Hepatocyte (in vitro differentiated cells): ENCODE measurements at places on chromosomes 5 and 9.

- H3K36me3 ChIP-seq, result no peaks in the 10 kb centered on the region
- DNase-seq, result no peak
- no peaks in the 10 kb centered on the region for H3K27me3 ChIP-seq
- no peaks in the 10 kb centered on the region for H3K4me1 ChIP-seq
Measured at GRCh38 chr5:2251751-2252150, 369.0 kb upstream of the IRX4 start.

DNA sequence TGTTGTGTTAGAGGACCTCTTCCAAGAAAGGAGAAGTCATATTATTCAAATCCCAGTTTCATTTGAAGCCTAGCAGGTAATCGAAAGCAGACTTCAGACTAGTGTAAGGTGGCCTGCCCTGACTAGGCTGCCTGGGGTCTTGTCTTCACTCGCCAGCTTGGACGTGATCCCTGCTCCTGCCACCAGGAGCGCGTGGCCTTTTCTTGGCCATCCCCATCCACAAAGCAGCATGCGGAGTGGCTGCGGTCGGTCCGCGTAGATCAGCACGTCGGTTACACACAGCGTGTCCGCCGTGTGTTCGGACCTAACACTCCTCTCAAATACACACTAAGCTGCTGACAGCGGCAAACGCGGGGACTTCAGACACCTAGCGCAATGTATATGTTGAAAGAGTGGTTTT is 37.3 kb downstream of the CFAP77 start:
- DNase-seq, result no peak
- H3K4me1 ChIP-seq, result no peaks in the 10 kb centered on the region
- H3K4me3 ChIP-seq, result no peak overlapping the region
- no peaks in the 10 kb centered on the region for H3K36me3 ChIP-seq
- H3K27ac ChIP-seq, result no peak overlapping the region

GRCh38 chr5:179599100-179599499 is 24.4 kb downstream of the HNRNPH1 start:
- no peak overlapping the region for H3K4me3 ChIP-seq
- no peaks in the 10 kb centered on the region for H3K4me1 ChIP-seq
- no peak for DNase-seq
- H3K27ac ChIP-seq, result no peak overlapping the region

- no peak for DNase-seq
- no peak overlapping the region for H3K27ac ChIP-seq
- no peaks in the 10 kb centered on the region for H3K36me3 ChIP-seq
Measured at GRCh38 chr5:6676702-6677101, 36.5 kb upstream of the TENT4A start.

DNA sequence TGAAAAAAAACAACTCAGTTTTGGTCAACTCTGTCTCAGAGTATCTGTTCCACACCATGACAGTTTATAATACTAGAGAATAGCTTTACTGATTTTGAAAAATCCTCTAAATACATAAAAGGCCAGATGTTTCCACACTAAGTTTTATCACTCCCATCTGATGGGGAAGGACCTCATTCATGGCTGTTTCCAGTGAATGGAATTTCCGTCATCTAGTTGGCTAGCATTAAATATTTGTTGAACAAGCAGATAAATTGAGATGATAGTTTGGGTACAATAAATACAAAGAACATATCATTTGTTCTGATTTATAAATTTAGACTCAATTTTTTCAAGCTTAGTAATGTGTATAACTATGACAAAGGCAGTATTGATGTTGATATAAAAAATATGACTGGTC is 408.5 kb downstream of the PTPRD start:
- H3K36me3 ChIP-seq, result no peaks in the 10 kb centered on the region
- no peak for DNase-seq
- H3K4me3 ChIP-seq, result no peak overlapping the region
- peaks cover 4% of the 10 kb centered on the region for H3K27me3 ChIP-seq
- no peaks in the 10 kb centered on the region for H3K4me1 ChIP-seq
- H3K27ac ChIP-seq, result no peak overlapping the region

DNA sequence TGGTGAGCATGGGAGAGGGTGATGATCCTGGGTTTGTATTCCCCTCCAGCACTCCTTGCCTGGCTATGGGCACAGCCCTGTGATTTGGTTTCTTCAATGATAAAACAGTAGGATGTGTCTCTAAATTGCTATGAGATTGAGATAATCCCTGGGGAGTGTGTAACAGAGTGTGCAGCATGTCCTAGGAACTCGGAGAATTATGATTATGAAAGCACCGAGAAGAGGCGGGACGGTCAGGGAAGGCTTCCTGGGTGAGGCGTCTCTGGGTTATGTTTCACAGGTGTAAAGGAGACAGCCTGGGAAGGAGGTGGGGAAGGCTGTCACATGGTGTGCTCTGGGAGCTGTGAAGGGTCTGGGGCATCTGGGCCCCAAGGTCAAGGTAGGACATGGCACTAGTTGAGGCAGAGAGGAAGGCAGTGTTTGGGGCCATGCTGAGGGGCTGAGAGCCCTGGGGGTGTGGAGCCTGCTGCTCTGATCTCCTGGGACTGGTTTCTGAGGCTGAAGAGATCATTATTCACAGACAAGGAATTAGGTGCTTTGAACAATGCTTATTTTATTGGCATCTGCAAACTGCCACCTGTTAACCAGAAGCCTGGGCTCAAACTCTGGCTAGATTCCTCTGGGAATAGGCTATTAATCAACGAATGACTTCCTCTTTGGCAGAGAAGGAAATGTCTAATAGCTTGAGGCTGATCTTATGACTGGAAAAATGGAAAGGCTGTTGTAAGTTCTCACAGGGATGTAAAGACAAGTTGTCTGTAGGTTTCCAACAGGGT is 73.8 kb upstream of the IL12B start:
- H3K36me3 ChIP-seq, result no peaks in the 10 kb centered on the region
- no peak for DNase-seq
- H3K27me3 ChIP-seq, result no peaks in the 10 kb centered on the region

- no peaks in the 10 kb centered on the region for H3K27me3 ChIP-seq
- peaks cover 11% of the 10 kb centered on the region for H3K4me1 ChIP-seq
Measured at GRCh38 chr9:114894206-114894605, 36.2 kb downstream of the TNFSF8 start.

DNA sequence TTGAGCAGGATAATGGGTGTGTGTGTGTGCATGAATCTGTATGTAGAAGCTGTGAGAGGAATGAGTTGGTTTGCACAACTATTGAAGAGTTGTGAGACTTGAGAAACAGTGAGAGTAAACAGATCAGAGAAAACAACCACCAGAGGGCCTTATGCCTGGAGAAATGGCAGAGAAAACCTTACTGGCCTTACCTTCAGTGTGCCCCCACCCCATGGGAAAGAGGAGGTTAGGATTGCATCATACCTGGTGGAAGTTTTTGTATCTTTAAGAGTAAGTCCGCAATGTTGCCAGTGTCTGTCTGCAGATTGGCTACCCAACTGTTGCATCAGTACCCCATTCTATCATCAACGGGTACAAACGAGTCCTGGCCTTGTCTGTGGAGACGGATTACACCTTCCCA is 1909.4 kb upstream of the WWC1 start:
- H3K36me3 ChIP-seq, result no peaks in the 10 kb centered on the region
- H3K27me3 ChIP-seq, result no peaks in the 10 kb centered on the region
- DNase-seq, result no peak
- no peak overlapping the region for H3K27ac ChIP-seq

DNA sequence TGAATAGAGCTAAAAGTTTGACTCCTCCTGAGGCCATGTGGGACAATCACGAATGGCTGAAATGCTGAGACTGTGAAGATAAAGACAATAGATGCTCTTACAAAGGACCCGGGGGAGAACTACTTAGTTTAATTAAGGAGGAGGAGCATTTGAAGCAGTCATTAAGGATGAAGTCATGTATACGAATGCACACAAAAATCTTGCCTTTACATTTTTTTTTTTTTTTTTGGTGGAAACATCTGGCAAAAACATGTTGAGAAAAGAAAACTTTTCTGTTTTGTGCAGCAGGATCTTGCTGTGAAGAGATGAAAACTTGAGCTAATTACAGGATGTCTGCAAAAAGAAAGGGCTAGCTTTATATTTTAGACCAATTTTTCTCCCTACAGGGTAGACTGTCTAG is 42.3 kb upstream of the NR3C1 start:
- H3K36me3 ChIP-seq, result no peaks in the 10 kb centered on the region
- DNase-seq, result no peak
- H3K4me1 ChIP-seq, result no peaks in the 10 kb centered on the region

GRCh38 chr9:90538566-90538965 is 104.1 kb downstream of the DIRAS2 start:
- no peaks in the 10 kb centered on the region for H3K36me3 ChIP-seq
- no peak overlapping the region for H3K4me3 ChIP-seq
- no peaks in the 10 kb centered on the region for H3K4me1 ChIP-seq

DNA sequence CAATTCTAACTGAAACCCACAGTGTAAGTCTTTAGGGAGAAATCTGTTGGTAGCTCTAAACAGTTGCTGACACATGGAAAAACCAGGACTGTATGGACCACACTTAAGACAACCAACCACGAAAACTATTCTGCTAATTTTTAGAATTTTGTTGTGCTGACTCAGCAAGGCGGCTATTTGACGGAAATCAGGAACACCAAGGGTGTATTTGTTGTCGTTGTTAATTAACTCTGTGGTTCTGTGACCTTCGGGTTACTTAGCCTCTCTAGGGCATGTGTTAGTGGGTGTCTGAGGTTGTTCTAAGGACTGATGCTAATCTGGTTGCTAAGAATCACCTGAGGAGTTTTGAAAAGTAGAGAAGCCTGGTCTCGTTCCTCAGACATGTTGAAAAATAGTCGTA is 79.2 kb downstream of the ATP10B start:
- H3K27ac ChIP-seq, result no peak overlapping the region
- H3K4me3 ChIP-seq, result no peak overlapping the region
- no peaks in the 10 kb centered on the region for H3K27me3 ChIP-seq
- DNase-seq, result no peak

DNA sequence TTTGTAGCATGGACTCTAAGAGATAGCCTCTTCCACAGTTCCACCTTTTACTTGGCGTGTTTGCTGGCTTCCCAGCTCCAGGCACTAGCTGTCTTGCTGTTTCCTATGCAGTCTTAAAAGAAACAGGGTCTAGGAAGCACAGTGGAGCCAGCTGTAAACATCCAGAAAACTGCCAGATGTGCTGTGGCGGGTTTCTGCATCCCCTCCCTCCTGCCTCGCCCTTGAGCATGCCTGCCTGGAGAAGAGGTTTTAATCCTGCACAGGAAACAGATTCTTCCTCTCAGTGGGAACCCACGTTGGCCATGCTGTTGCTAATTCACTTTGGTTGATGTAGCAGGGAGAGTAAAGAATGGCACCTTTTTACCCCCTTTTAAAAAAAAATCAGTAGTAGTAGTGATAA is 121.3 kb downstream of the RPS23 start:
- no peak overlapping the region for H3K27ac ChIP-seq
- H3K27me3 ChIP-seq, result no peaks in the 10 kb centered on the region

GRCh38 chr5:137794863-137795262 is 40.7 kb upstream of the HNRNPA0 start:
- peaks cover 3% of the 10 kb centered on the region for H3K4me1 ChIP-seq
- H3K27ac ChIP-seq, result no peak overlapping the region
- no peak for DNase-seq
- no peaks in the 10 kb centered on the region for H3K27me3 ChIP-seq
- no peak overlapping the region for H3K4me3 ChIP-seq

DNA sequence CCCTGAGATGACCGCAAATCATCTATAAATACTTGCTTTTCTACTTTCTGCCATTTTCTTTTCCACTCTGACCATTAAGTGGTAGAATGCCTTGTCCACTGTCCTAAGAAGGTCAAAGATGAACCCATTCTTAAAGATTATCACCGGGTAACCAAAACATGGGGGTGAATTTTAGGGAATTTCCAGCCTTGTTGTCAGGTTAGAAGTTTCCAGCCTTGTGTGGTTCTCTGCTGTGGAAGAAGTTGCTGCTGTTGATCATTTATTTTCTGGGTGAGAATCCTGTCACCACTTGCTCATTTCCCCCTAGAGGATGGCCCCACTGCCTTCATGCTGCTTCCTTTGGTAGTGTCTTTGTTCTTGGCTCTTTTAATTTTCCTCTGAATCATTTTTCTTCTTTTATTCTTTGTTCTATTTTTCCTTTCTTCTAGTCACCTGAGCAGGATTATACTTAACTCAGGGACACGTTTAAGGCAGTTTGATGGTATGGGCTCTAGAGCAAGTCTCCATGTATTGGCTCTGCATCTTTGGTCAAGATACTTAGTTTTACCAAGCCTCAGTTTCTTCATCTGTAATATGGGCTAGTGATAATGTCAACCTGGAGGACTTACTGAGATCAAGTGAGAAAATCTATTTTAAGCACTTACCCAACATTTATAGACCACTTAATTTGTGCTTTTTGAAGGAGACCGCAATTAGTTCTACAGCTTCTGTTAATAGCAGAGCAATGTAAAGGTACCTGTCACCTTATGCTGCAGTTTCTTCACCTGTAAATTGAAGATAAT is 266.2 kb downstream of the ARHGAP26 start:
- no peaks in the 10 kb centered on the region for H3K27me3 ChIP-seq
- H3K36me3 ChIP-seq, result no peaks in the 10 kb centered on the region
- no peak for DNase-seq
- no peak overlapping the region for H3K4me3 ChIP-seq

DNA sequence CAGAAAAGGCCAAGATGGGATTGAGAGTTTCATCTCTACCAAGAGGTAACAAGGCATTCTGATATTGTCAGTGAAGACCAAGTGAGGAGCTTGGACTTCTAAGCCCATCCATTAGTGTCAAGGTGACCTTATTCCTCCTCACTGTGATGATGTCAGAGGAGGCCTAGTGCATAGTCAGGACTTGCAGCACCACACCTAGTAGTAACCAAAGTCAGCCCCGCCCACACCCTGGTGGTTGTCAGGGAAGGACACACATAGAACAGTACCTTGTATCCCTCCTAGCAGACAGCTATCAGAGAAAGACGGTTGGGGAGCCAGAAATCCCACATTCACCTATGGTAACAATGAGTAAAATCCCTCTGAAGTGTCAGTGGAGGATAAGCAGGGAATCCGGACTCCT is 111.7 kb downstream of the AP3B1 start:
- no peaks in the 10 kb centered on the region for H3K27me3 ChIP-seq
- H3K27ac ChIP-seq, result no peak overlapping the region
- no peaks in the 10 kb centered on the region for H3K36me3 ChIP-seq
- DNase-seq, result peak; percentile 4
- H3K4me1 ChIP-seq, result no peaks in the 10 kb centered on the region
- H3K4me3 ChIP-seq, result no peak overlapping the region

DNA sequence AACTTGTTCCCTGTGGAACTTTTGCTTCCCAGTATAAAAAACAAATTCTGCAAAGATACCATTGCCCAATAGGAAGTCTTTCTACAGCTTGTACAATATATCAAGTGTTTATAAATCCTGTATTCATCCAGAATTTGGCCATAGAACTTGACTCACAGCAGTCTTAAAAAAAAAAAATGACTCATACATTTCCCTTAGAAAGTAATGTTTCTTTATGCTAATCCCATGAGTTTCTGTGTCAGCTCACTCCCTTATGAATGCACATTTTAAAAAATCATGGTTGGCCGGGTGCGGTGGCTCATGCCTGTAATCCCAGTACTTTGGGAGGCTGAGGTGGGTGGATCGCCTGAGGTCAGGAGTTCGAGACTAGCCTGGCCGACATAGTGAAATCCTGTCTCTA is 89.3 kb upstream of the DMRT1 start:
- peak overlapping the region; percentile 78 for H3K27ac ChIP-seq
- no peaks in the 10 kb centered on the region for H3K36me3 ChIP-seq
- no peak overlapping the region for H3K4me3 ChIP-seq
- peak; percentile 41 for DNase-seq
